ENCODE measurements at places on chromosomes 5 and 9.

DNA sequence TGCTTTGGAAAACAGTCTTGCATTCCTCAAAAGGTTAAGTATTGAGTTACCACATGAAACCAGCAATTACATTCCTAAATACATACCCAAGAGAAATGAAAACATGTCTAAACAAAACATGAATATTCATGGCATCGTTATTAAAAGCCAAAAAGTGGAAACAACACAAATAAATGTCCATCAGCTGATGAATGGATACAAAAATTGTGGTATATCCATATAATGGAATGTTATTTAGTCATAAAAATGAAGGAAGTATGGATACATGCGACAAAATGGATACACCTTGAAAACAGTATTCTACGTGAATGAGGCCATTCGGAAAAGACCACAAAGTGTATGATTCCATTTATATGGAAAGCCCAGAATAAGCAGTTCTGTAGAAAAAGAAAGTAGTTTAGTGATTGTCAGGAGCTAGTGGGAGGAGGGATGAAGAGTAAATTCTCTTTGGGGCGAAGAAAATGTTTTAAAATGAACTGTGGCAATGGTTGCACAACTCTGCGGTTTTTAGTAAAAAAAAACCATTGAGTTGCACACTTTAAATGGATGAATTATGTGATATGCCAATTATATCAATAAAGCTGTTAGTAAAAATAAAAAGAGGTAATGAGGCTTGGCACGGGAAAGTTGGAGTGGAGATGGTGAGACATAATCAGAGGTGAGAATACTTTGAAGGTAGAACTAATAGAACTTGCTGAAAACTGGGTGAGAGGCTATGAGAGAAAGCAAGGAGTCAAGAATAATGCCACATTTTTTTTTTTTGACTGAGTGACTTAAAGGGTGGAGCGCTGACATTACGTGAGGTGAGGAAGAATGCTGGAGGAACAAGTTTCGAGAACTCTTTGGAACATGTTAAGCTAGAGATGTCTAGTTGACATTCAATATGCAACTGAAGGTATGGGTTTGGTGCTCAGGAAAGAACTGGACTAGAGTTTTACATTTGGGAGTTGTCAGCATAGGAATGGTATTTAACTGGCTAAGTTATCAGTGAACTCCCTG is 194.9 kb upstream of the ZNF608 start:
- DNase-seq = no peak

- no peak for DNase-seq
Observed at GRCh38 chr9:127121628-127122175, 733 bp downstream of the ANGPTL2 start.

DNA sequence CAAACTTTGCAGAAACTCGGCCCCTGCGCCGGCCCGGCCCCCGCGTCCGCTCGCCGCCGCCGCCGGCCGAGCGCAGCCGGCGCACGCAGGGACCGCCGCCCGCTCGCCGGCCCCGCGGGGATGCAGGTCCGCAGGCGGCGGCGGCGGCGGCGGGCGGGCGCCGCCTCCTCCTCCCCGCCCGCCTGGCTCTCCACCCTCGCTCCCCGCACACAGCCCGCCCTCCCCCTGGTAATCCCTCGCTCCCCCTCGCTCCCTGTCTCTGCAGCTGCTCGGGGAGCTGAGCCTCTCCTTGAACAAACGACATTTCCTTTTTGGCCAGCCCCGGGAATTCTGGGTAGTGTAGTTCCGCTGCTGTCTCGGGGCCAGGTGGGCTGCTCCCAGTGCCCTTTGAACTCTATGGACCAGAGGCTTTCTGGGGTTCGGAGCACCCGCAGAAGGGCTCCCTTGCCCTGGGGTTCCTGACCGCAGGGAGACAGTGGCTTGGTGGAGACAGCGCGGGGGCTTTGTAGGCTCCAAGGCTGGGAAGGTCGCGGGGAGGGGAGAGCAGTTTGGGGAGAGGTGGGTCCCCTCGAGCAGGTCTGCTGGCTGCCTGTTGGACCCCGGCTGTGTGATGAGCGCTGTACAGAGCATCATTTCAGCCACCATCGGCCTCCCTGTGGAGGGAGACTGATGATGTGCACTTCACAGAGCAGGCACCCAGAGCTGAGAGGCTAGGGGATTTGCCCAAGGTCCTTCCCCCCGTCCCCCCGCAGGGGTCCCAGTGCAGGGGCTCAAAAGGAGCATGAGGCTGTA is 1.8 kb upstream of the FAM78A start:
- no peak for DNase-seq

GRCh38 chr9:77507212-77507961 is 140.7 kb downstream of the GNA14 start:
- DNase-seq = no peak

GRCh38 chr5:102792705-102793104 is 37.6 kb downstream of the PAM start:
- no peak for DNase-seq

- DNase-seq = no peak
Observed at GRCh38 chr9:12922224-12922866, 147.5 kb downstream of the LURAP1L start.

GRCh38 chr9:129584136-129584535 is 36.8 kb downstream of the C9orf50 start:
- DNase-seq = no peak

- DNase-seq = no peak
Observed at GRCh38 chr9:94096819-94097577, 12.7 kb downstream of the PTPDC1 start.

- no peak for DNase-seq
Observed at GRCh38 chr5:148759101-148759500, 67.3 kb upstream of the ADRB2 start.

DNA sequence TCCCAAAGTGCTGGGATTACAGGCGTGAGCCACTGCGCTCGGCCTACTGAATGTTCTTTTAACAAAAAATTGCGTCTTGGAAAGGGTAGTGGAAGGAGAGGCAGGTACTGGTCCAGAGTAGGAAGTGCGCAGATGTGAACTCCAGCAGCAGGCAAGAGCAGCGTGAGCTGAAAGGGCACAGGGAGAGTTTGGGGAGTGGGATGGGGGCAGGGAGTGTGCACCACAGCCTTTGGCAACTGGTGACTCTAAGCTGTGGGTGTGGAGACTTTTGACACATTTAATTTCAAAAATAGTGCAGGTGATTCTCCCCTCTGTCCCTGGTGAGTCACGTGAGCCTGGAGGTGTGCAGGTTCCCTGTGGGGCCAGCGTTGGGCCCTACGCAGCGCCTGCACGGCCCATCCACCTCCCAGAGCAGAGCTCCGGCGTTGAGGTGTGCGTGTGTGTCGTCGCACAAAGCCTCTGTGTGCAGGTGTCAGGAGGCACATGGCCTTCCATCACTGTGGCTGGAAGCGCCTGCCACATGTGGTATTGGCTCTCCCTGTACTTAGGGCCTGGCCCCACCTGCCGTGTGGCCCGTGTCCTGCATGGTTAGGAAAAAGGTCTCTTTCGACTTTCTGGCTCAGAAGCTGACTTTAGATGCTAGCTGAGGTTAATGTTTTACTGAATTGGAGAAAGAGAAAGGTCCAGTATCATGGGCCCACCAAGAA is 11.5 kb downstream of the SQSTM1 start:
- no peak for DNase-seq

DNA sequence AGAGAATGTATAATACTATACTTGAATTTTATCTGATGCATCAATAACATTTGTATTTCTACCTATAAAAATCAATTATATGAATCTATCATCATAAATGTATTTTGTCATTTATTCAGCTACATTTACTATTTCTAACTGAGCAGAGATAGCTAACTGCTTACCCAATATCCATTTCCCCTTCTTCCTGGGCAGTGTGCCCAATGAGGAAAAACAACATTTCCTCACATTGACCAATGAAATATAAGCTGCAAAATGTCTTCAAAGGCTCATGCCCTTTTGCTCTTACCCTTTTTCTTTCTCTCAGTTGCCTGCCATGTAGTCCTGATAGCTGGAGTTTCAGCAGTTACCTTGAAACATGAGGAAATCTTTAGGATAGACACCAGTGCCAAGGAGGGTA is 385.8 kb upstream of the PCSK5 start:
- DNase-seq = no peak

GRCh38 chr5:165757791-165758190 is 2252.4 kb downstream of the MAT2B start:
- no peak for DNase-seq

GRCh38 chr9:105023788-105024187 is 95.8 kb upstream of the ABCA1 start:
- no peak for DNase-seq

- no peak for DNase-seq
Observed at GRCh38 chr9:70639853-70640814, 225.7 kb upstream of the KLF9 start.

DNA sequence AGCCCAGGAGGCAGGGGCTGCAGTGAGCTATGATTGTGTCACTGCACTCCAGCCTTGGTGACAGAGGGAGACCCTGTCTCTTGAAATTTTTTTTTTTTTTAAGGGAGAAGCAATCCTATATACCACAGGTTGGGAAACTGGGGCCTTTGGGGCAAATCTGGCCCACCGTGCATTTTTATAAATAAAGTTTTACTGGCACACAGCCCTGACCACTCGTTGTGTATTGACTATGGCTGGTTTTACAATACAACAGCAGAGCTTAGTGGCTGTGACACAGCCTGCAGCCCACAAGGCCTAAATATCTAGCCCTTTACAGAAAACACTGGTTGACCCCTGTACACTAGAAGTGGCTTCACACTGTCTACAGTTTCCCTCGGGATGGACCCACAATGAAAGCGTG is 58.0 kb downstream of the SECISBP2 start:
- no peak for DNase-seq

GRCh38 chr5:59300930-59301329 is 592.6 kb downstream of the PDE4D start:
- no peak for DNase-seq

DNA sequence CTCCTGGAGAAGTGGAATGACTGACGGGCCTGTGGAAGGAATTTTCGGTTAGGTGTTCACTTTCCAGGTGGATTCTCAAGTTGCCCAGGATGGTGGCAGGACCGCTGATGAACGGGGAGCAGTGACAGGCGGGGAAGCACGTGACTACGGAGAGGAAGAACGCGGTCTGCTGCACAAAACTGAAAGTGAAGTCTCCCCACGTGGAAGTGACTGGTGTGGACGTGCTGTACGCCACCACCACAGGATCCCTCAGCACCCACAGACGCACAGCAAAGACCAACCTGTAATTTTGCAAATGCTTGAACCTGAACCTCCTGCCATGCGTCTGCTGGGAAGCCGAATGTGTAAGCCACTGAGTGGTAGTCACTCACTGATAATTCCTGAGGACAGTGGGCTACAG is 51.4 kb downstream of the RNF130 start:
- no peak for DNase-seq

DNA sequence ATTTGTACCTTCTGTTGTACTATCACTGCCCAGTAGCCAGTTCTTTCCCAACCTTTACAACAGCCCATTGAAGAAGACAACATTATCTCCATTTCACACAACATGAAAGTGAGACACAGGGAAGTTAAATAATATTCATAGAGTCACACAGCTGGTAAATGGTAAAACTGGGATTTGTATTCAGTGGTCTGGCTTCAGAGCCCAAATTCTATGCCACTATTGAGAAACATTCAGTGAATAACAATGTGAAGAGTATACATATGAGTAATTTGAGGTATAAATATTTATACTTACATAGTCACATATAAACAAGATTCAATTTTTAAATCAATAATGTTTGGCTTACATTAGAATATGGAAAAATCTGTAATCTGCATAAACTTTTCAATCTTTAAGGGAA is 13.8 kb downstream of the SMIM15 start:
- DNase-seq = no peak

DNA sequence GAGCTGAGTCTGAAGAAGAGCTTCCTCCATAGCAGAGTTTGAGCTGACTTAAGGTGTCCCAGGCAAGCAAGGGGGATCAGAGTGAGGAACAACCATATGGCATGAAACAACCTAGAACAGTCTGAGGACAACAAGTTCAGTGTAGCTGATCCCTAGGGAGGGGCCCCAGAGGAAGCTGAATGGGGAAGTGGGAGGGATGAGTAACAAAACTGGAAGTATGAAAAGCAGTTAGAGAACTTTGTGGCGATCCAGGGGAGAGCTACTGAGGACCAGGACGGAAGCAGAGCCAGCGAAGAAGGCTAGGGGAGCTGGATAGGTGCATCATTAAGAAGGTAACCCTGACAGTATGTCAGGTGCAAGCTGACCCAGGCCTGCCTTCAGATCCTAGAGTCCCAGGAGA is 580.8 kb downstream of the BNC2 start:
- no peak for DNase-seq

- DNase-seq = no peak
Observed at GRCh38 chr5:33539212-33539611, 98.4 kb downstream of the TARS1 start.

GRCh38 chr5:176844706-176845391 is 34.5 kb downstream of the UNC5A start:
- DNase-seq = no peak

GRCh38 chr9:37028420-37029031 is 5.5 kb downstream of the PAX5 start:
- DNase-seq = no peak

DNA sequence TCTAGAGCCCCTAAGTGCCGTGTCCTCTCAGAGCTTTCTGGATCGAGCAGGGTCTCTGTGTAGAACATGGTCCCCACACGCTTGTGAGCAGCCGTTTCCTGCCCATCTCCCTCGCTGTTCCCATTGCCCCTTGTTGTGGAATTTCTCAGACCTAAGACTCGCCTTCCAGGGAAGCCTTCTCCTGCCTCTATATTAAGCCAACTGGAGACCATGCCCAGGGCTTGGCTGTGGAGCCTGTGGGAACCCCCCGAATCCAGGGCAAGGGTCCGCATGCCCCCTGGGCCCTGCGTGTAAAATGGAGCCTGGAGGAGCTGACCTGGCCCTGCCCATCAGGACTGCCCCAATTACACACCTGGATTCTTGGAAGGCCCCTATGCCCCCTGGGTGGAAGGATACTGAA is 14.5 kb upstream of the SPATA31E1 start:
- no peak for DNase-seq

DNA sequence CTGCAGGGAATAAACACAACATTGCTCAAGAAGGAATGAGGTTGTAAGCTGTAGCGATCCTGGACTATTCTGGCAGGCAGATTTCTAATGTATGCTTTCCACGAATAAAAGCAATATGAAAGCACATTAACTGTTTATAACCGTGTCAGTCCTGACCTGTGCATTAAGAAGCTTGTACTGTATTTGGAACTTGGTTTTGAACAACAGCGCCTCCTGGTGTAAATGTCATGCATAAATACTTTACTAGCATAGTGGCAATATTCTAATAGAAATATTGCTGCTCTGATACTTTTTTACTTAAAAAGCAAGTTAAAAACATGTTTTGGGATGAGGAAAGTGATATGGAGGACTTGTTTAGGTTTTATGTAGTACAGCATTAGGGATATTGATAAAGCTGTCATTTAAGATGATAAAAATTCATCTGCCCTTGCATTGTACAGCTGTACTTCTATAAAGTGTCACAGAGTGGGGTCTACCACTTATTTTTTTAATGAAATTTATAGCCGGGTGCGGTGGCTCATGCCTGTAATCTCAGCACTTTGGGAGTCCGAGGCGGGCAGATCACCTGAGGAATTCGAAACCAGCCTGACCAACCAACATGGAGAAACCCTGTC is 70.7 kb upstream of the GNE start:
- DNase-seq = no peak

DNA sequence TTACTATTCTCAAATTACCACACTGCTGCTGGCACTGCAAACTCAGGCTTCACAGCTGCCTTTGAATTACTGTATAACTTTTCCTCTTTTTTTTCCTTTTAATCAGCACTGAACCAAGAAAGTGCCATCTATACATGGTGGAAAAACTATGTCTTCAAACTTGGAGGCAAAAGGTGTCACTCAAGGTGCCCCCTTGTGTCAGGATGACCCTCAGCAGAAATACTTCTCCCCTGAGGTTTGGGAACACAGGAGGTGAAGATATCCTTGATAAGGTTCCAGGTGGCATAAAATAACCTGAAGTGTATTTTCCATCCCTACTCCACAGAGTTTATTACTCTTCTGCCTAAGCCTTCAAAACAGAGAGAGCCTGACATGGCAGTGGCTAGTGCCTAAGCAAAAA is 14.5 kb downstream of the FRMD3 start:
- DNase-seq = no peak

All from cortex of kidney (tissue), 1 donor.